ENCODE measurements at places on chromosomes 4 and X.
A peak's percentile ranks its signal among the peaks of the same experiment; 100 is the strongest.

- no peak for DNase-seq
Measured at GRCh38 chr4:140003876-140004548, 150.0 kb downstream of the MAML3 start.

DNA sequence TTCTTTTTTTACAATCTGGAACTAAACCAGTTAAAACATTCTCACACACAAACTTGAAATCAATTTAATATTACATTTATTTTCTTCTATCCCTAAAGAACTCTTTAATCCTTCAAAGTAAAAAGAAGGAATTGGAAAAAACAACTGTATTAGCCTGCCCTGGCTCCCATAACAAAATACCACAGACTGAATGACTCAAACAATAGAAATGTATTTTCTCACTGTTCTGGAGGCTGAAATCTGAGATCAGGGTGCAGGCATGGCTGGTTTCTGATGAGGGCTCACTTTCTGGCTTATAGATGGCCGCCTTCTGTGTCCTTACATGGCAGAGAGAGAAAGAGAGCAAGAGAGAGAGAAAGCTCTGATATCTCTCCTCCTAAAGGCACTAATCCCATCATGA, 149.4 kb downstream of the PDGFRA start:
- DNase-seq = no peak

DNA sequence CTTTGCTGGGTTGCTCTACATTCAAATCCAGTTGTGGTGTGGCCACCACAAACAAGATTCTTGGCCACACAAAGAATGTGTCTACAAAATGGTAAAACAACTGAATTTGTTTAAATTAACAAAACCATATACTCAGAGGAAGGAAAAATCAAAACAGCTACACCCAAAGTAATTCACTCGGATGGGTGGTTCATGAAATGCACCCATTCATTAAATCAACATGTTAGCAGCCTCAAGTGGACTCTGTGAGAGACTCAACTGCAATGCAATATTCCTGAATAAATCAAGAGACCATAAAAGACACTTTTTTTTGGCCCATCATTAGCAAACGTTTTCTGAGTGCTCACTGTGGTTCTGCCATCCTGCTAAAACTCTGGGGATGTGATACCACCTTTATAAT, 11.2 kb upstream of the AMELX start:
- DNase-seq = no peak

DNA sequence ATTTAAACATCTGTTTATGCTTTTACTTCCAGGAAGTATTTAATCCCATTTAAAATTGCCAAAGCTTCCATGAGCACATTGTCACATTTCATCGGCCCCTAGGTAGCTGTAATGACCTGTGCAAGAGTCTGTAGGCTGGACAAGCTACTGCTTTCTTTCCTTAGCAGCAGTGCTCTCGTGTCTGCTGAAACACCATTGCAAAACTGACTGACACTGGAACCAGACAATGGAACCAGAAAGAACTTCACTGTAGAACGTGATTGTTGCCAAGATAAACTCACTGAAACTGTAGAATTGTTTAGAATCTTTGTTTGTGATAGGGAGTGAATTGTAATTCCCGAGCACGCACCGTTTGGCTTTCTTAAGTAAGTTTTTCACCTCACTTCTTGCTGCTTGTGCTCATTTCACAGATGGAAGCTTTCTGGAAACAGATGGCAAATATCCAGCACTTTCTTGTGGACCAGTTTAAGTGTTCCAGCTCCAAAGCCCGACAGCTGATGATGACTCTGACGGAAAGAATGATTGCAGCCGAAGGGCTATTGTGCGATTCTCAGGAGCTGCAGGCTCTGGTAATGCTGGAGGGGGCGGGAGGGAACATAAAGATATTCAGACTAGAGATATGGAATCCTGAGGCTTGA, 36.9 kb downstream of the EVC start:
- DNase-seq = no peak

- DNase-seq = no peak
Measured at GRCh38 chr4:21628916-21629610, 319.5 kb downstream of the KCNIP4 start.

- DNase-seq = no peak
Measured at GRCh38 chrX:15143825-15144121, 126.1 kb downstream of the ASB9 start.

GRCh38 chr4:67286724-67287123, 258.6 kb downstream of the CENPC start:
- DNase-seq = no peak

DNA sequence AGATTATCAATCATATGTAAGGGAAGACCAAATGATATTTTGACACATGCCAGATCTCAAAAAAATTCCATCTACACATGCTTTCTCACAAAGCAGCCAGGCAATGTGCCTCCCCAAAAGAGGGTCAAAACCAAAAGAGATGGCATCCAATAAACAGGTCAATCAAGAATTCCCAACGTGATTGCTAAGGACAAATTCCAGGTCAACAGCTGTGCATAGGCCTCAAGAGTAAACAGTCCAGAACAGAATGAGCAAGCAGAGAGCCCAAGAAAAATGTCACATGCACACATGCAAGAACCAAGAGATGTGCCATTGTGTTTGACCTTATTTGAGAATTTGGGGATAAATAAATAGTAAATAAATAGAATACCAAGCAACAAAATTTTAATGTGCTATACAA, 136.7 kb downstream of the APBB2 start:
- no peak for DNase-seq

DNA sequence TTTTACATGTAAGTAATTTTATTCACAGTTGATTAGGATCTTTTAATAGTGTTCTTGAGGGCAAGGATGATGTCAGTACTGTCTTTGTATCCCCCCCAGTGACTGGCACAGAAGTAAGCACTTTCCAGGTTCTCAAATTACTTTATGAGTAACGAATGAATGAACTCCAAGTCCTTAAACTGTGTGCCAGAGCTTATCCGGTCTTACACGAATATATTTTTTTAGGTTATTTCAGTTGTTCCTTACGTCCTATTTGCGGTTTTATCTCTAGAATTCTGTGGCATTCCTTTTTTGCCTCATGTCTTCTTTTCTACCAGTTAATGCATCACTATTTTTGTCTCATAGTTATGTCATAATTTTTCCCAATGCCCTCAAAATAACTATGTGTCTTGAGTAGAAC, 106.9 kb upstream of the MID1IP1 start:
- DNase-seq = no peak

GRCh38 chr4:112994732-112995464, 54.6 kb upstream of the ANK2 start:
- DNase-seq = no peak

- DNase-seq = peak; percentile 65
Measured at GRCh38 chr4:168480931-168481611, 779 bp upstream of the DDX60L start.

GRCh38 chr4:73718375-73719373, 21.7 kb upstream of the CXCL8 start:
- DNase-seq = peak; percentile 64

DNA sequence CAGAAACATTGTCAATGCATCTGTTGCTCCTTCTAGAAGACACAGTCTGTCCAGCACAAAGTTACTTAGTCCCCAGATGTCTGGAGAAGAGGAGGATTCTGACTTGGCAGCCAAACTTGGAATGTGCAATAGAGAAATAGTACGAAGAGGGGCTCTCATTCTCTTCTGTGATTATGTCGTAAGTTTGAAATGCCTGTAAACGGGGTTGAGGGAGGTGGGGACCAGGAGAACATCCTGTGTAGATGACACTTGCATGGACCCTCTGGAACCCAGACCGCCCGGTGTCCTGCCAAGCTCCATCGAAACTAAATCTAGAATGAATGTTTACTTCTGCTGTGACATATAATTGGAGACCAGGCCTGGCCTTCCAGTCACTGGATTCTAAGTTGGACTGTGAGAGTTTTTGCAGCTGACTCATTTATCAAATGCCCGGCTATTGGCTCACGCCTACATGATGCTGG, 45.0 kb upstream of the MSANTD1 start:
- DNase-seq = no peak

DNA sequence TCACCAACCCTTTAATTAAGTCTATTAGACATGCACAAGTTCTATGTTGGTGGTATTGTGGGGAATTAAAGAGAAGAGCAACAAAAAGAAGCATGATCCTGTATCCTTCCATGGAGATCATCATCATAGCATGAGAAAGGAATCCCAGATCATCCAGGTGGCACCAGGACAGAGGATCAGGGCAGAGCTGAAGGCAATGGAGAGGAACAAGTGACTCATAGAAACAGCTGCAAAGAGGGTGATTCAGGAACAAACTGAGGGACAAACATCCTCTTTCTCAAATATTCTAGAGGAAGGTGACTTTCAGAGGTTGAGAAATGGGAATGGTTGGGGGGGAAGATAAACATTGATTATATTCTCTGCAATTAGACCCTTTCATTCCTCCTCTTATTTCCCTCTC, 105.5 kb upstream of the OTUD4 start:
- no peak for DNase-seq

Measured in activated CD4-positive, alpha-beta T cell treated with anti-CD3 and anti-CD28 coated beads, Interleukin-2, Interleukin-6, amounts not matched to agents 100 ng/mL and 50 ng/mL, durations not matched to agents 16 hours and 8 hours (primary cell).